ENCODE measurements at places on chromosomes 13 and 19.
A peak's percentile ranks its signal among the peaks of the same experiment; 100 is the strongest.

DNA sequence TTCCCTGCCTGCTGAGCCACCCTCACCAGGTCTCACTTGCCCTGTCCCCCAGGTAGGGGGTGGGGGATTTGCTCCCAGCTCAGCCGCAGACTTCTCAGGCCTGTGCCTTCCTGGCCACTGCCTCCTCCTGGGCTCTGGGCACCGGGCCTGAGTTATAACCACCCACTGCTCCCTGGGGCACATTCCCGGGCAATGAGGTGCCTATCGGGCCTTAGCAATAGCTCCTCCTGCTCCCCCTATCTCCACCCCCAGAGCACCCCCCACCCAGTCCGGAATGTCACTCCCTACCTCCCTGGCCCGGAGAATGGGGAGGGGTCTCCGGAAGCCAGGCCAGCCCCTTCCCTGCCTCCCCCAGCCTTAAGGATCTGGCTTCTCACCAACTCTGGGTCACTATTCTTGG is at the start of gene KLK5:
KLK5 (minus strand) TSS at position 129 of the 400 bp plus-strand sequence. CDS start 381 bp downstream, outside the sequence.
- DNase-seq: no peak

- no peak for DNase-seq
Measured at GRCh38 chr19:29454109-29454508, 71.7 kb upstream of the VSTM2B start.

DNA sequence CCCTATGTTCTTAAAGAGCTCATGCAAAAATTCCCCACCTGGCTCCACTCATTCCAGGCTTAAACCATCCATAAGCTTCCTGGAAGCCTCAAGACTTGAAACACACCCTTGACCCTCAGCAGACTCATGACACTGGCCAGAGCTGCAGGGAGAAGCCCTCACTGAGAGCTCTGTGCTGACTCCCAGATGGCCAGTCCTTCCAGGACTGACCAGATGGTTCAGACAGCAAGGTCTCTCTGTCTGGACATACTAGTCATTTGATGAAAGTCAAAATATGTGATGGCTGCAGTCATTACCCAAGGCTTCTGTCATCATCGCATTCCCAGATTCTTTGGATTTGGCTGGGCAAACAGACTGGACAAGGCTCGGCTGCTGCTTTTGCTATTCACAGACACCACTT is 397.4 kb downstream of the FOXO1 start:
- DNase-seq: no peak

GRCh38 chr19:21569494-21569865 is 64.1 kb downstream of the ZNF429 start:
- DNase-seq: no peak

- no peak for DNase-seq
Measured at GRCh38 chr13:42575938-42576337, 2.0 kb downstream of the TNFSF11 start.

DNA sequence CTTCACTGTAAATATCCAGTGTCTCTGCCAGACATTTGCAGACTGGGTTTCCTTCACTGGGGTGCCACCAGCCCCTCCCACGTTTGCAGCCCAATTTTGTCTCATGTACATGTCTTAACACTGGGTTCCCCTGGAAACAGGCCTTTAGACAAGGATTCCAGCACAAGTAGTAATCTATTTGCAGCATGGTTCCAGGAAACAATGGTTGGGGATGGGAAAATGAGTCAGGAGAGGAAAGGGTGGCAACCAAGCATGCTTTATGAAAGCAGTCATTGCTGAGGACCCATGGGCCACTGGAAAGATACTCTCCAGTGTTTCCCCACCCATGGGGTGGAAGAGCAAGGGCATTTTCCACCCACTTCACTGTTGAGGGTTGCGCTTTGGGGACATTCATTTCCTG is 53.6 kb upstream of the FARP1 start:
- no peak for DNase-seq

- DNase-seq: no peak
Measured at GRCh38 chr13:70769817-70770216, 661.6 kb upstream of the KLHL1 start.

- no peak for DNase-seq
Measured at GRCh38 chr19:16234552-16235445, 37.1 kb downstream of the AP1M1 start.

- no peak for DNase-seq
Measured at GRCh38 chr19:47467914-47468313, 3.8 kb downstream of the SLC8A2 start.

DNA sequence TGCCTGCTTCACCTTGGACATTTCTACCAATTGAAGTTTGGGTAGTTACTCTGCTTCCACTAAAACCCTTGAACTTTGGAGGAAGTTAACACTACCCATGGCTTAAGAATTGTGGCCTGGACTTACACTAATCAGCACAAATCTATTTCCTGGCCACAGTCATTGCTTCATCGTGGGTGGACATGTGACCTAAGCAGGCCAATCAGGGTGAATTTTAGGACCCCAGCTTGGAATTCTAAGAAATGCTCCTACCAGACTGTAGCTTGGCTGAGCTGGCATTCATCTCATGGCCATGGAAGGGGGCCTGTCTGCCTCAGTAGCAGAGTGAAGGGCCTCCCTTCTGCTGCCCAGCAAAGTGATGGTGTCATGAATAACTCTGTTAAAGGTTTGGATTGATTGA is 58.3 kb upstream of the SLC15A1 start:
- no peak for DNase-seq

GRCh38 chr13:94433055-94433961 is 46.2 kb downstream of the DCT start:
- DNase-seq: no peak

DNA sequence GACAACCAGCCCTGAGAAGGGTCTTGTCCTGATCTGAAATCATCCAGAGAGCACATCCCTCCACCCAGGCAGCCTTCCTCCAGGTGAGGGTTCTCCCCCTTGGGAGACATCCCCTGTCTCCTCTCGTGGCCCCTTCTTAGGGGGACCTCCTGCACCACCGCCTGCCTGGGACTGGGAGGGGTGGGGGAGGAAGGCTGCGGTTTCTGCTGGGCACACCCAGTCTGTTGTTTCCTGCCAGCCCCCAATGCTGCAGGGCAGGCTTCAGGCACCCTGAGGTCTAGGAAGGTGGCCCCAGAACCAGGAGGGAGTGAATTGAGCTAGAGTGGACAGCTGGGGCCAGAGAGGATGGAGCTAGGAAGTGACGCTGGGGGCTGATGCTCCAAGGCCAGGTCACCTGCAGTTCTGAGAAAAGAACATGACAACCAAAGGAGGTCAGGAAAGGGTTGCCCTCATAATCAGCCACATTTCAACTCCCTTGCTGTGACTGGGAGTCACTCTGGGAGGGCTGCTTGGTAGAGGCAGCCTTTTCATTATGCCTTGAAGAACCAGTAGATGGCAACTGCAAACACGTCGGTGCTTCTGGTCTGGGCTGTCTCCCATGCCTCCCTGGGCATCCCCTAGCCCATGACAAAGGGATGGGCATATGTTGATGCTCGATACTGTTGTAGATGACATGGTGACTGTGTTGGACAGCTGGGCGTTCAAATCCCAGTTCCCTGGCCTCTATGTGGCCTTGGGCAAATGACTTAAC is 1.4 kb downstream of the ARHGEF18 start:
- DNase-seq: peak; percentile 36

GRCh38 chr19:46803555-46803954 is 15.2 kb upstream of the SLC1A5 start:
- no peak for DNase-seq

DNA sequence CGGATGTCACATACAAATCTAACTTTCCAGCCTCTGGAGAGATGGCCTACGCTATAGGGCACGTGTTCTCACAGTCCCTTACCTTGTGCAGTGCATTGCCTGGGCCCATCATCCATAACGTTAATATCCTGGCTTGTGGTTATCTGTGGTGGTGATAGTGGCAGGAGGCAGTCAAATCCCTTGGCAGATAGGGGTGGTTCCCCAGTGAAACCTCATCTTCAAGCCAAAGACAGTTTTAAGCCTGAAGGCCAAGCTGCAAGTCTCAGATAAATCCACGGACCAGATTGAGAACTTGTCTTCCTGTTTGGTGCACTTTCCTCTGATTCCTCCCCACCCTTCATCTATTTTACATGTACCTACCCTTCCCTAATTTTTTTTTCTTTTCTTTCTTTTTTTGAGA is 4.3 kb upstream of the FBXO17 start:
- no peak for DNase-seq

DNA sequence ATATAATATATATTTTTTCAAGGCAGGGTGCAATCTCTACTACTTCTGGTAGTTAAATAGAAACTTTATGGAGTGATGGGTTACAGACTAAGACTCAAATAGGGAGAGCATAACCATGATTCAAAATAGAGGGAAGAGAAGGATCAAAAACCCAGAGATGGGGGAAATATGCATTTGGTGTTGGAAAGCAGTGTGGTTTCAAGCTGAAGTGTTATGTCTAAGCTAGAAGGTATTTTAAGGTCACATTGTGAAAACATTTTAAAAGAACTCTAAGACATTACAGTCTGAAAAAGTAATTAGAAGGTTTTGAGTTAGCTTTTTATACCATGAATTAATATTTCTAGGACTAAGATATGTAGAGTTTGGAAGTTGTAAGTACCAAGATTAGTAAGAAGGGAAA is 2741.4 kb downstream of the PCDH9 start:
- DNase-seq: no peak

GRCh38 chr13:25574437-25575411 is 202.9 kb downstream of the ATP8A2 start:
- DNase-seq: peak; percentile 23

GRCh38 chr13:43129511-43130110 is 106.2 kb downstream of the DNAJC15 start:
- DNase-seq: no peak

GRCh38 chr13:66577358-66577757 is 652.8 kb downstream of the PCDH9 start:
- DNase-seq: no peak

DNA sequence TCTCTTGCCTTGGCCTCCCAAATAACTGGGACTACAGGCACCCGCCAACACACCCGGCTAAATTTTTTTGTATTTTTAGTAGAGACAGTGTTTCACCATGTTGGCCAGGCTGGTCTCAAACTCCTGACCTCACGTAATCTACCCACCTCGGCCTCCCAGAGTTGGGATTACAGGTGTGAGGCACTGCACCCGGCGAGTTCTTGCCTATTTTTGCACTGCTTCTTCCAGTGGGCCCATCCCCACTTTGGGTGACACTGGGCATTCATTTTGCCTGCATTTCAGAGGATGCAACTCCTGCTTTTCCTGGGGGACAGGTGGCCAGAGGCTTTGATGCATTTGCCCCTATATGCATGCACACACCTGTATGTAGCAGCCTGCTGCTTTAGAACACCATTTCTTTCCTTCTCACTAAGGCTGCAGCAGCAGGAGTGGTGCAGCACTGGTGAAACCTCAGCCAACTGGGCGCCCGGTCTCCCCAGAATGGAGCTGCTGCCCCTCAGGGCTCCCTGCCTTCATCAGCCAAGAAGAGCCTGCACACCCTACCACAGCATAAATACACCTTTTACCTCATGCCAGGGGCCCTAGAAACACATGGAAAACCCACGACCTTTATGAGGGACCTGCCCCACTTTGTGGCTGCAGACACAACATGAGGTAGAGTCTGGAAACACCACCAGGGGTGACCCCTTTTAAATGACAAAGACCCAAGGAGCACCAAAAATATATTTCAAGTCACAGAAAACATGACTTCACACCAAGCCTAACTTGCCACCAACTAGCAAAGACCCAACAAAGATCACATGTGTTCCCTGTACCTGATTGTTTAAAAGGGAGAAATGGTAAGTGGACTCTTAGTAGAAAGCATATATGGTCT is 36.8 kb upstream of the POP4 start:
- DNase-seq: no peak

DNA sequence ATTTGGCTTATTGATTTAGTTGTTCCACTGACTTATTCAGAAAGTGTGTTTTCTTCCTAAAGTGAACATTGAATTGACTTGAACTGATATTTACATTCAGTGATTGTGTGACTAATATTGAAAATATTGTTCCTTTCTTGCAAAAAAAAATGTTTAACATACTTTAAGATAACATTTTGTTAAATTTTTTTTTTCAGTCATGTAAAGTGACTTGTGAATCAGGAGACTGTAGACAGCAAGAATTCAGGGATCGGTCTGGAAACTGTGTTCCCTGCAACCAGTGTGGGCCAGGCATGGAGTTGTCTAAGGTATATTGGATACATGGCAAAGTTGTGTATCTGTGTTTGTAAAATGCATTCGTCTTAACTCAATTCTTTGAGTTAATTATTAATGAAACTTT is 22.9 kb downstream of the TNFRSF19 start:
- no peak for DNase-seq

DNA sequence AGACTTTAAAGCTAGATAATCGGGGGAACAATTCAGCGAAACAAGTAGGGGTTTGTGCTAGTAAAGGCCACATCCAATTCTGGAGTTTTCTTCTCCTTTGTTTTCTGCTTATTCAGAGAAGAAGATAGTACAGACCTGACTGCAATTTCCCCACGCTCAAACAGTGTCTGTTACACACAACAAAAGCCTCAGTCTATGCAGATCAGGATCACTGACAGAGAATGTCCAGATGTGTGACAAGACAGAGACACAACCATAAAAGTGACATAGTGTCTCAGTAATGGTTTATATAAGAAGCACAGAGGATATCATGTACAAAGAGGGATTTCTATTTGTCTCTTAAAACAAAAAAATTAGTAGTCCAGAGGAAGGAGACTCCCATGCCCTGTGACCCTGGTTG is 70.7 kb upstream of the GTF3A start:
- no peak for DNase-seq

DNA sequence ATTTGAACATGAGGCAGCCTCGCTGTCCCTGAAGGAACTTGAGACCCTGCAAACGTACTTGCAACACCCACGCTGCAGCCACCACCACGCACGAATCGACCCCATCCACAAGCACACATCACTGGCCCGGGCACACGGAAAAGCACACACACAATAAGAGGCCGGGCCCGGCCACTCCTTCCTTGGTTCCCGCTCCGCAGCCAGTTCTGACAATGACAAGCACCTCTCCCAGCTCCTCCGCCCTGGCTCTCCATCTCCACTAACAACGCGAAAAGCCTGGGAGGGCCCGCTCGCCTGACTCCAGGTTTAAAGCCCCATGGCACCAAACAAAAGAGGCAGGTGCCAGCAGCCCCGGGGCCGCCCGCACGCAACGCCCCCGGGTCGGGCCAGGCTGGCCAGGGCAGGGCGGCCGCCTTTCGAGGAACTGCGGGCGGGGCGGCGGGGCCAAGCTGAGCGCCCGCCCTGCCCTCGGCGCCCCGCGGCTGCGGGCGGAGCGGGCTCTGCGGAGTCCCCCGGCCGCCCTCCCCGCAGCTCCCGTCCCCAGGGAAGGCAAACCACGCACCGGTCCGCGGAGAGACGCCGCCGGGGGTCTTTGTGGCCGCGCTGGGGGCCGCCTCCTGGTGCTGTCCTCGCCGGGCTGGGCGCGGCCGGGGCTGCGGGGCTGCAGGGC is 495 bp downstream of the DCLK1 start:
- no peak for DNase-seq

DNA sequence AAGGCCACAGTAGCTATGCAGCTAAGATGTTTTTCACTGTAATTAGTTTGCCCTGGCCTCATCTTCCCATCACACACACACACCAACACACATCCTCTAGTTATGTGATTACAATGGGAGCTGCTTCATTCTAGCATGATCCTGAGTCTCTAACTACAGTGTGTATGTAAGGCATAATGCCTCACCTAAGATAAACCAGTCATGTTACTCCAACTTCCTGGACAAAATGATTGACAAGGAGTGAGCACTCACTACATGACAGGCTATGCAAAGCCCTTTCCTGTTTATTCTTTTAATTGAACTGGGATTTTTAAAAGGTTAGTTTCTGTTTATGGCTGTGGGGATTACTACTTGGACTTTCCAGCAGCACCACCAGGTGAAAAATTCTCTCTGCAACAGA is 400.8 kb upstream of the ATXN8OS start:
- DNase-seq: no peak

GRCh38 chr19:35044317-35045117 is 3.0 kb downstream of the HPN start:
- peak; percentile 28 for DNase-seq

Measured in stimulated activated CD8-positive, alpha-beta memory T cell treated with anti-CD3 and anti-CD28 coated beads, Interleukin-4, amount 100 ng/mL, for 1 hour (primary cell).